ENCODE measurements at places on chromosomes 16 and 17.

GRCh38 chr17:7190276-7190917 is 11.2 kb upstream of the ASGR1 start:
- no peaks in the 10 kb centered on the region for H3K4me1 ChIP-seq
- no peaks in the 10 kb centered on the region for H3K36me3 ChIP-seq
- H3K4me3 ChIP-seq: no peak overlapping the region
- DNase-seq: no peak

GRCh38 chr16:3282103-3282729 is 1.1 kb upstream of the ZNF263 start:
- H3K4me3 ChIP-seq: peak overlapping the region; percentile 98
- H3K36me3 ChIP-seq: peaks cover 19% of the 10 kb centered on the region
- peak overlapping the region; percentile 49 for H3K27ac ChIP-seq

- H3K36me3 ChIP-seq: no peaks in the 10 kb centered on the region
- H3K27me3 ChIP-seq: peaks cover 8% of the 10 kb centered on the region
- H3K4me3 ChIP-seq: no peak overlapping the region
- no peak overlapping the region for H3K27ac ChIP-seq
Measured at GRCh38 chr17:66123163-66123562, 68.8 kb downstream of the CEP112 start.

GRCh38 chr16:13478991-13479390 is 441.0 kb upstream of the ERCC4 start:
- no peaks in the 10 kb centered on the region for H3K4me1 ChIP-seq
- no peaks in the 10 kb centered on the region for H3K27me3 ChIP-seq
- no peak overlapping the region for H3K27ac ChIP-seq
- DNase-seq: no peak
- H3K36me3 ChIP-seq: no peaks in the 10 kb centered on the region

GRCh38 chr17:74860872-74861661 is 1.4 kb upstream of the GRIN2C start:
- peaks cover 8% of the 10 kb centered on the region for H3K4me1 ChIP-seq
- DNase-seq: no peak
- peaks cover 41% of the 10 kb centered on the region for H3K27me3 ChIP-seq
- H3K27ac ChIP-seq: no peak overlapping the region
- peak overlapping the region; percentile 73 for H3K4me3 ChIP-seq
- H3K36me3 ChIP-seq: no peaks in the 10 kb centered on the region

DNA sequence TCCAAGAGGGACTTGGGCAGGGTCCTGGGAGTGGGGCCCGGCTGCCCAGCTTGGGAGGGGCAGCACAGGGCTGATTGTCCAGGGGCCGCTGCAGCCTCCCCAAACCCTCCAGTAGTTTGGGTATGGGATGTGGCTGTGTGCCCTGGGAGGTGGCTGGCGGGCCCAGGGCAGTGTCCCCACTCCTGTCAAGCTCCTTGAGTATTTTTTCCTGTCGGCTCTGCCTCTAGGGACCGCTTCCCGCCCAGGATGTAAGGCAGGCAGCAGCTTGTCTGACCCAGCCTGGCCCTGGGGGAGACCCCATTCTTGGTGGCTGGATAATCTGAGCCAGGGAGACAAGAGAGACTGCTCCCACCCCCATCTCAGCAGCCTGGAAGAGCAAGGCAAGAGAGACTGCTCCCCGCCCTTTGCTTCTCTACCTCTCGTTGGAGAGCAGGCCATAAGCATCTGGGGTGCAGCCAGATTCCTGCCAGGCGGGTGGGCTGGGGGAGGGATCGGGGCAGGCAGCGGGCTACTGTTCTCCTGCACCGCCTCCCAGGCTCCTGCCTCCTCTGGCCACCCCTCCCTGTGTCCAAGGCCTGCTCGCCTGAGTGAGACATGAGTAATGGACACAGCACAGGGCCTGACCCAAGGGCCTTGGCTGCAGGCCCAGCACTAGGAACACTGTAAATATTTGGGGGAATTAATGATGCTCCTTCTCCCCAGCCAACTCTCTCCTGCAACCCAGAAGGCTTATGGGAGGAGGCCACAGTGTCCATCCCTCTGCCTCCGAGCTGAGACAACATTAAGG is 18.4 kb upstream of the ITGA3 start:
- H3K4me3 ChIP-seq: no peak overlapping the region
- H3K4me1 ChIP-seq: no peaks in the 10 kb centered on the region
- no peaks in the 10 kb centered on the region for H3K27me3 ChIP-seq
- no peak for DNase-seq
- H3K36me3 ChIP-seq: no peaks in the 10 kb centered on the region

GRCh38 chr17:17147821-17148220 is 58.3 kb downstream of the PLD6 start:
- DNase-seq: no peak
- H3K4me1 ChIP-seq: peaks cover 30% of the 10 kb centered on the region
- H3K4me3 ChIP-seq: no peak overlapping the region
- no peaks in the 10 kb centered on the region for H3K27me3 ChIP-seq

GRCh38 chr16:46606231-46606630 is 14.9 kb downstream of the SHCBP1 start:
- H3K4me1 ChIP-seq: no peaks in the 10 kb centered on the region
- H3K27me3 ChIP-seq: no peaks in the 10 kb centered on the region
- H3K36me3 ChIP-seq: peaks cover 30% of the 10 kb centered on the region
- no peak overlapping the region for H3K4me3 ChIP-seq
- no peak for DNase-seq
- no peak overlapping the region for H3K27ac ChIP-seq
